ENCODE measurements at places on chromosomes 7 and 10.

- no peak for DNase-seq
These were observed 724.6 kb downstream of the AUTS2 start for GRCh38 chr7:70322856-70323255.

DNA sequence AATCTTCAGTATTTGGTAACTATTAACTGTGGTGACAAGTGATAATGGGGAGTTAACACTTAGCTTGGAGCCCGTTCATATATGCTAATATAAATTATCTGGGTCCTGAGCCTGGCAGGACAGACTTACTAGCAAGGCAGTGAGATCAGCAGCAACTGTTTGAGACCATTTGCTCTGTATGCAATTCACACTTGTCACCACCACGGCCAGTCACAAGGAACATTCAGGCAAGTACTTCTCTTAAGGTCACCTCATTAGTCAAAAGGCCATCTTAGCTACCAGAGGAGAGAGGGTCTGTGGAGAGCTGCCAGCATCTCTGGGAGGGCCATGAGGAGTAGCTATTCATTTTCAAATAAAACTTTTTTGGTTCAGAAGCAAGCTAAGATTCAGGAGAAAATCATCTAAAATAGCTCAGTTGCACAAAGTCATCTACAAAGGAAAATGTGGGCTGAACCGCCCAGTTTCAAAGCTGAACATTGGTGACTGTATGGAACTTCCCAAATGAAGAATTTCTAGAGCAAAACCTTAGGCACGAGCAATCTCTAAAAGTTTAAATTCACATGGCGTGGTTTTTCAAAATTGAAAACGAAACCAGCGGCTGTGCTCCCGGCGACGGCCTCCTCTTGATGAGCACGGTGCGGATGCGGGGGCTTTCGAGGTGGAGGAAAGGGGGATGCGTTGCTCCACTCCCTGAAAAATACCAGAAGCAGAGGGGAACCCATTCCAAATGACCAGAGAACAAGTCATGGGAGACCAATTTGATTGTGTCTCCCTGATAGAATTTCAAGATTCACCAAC, 233.5 kb upstream of the MGMT start:
- DNase-seq: no peak

GRCh38 chr7:5699467-5700384, 81.7 kb downstream of the RNF216 start:
- peak; percentile 87 for DNase-seq

- no peak for DNase-seq
These were observed 1.9 kb downstream of the FGF8 start for GRCh38 chr10:101773923-101774588.

DNA sequence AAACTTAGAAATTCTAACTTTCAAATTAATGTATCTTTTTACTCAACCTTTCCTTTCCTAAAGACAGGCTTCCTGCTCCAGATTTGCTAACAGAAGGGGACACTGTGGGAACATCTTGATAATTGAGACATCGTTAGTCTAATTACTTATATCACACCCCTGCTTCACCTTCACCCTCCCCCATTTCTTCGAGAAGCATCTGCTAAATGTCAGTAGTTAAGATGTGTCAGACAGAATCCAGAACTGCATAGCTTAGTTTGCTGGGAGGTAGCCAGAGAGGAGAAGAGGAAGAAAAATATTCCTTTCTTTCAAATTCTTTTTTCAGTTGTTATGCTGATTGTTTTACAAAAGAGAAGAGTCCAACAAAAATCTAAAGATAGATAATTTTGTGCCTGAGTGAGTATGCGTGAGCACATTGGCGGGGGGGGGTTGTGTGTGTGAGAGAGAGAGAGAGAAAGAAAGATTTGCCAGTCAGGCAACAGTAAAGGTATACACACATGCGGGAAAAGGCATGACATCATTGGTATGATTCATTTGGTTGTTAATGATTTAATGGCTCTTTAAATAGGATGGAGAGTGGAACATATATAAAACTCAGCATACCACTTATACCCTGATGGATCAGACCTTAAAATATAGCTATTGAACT, 192.4 kb downstream of the PTN start:
- no peak for DNase-seq

GRCh38 chr7:50022991-50023390, 70.1 kb downstream of the ZPBP start:
- DNase-seq: no peak

GRCh38 chr7:101676956-101677355, 47.9 kb upstream of the MYL10 start:
- DNase-seq: no peak

GRCh38 chr7:8442814-8443304, 9.4 kb downstream of the NXPH1 start:
- no peak for DNase-seq

- DNase-seq: no peak
These were observed 2.0 kb downstream of the CALY start for GRCh38 chr10:133334503-133335245.

DNA sequence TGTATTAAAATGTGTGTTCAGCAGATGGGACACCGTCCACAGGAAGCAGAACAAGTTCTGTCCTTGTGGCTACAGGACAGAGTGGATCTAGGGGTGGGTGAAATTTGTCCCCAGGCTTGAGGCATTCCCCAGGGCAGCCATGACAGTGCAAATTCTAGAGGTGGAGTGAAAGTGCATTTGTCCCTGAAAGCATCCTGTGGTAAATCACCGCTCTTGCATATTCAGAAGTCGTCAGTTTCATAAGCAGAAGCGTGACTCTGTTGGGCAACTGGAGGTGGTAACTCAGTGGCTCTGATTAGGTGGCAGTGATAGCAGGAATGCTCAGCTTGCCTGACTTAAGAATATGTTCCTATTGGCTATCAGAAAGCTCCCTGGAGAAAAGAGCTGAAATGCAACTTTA, 96.6 kb downstream of the SNX10 start:
- no peak for DNase-seq

- no peak for DNase-seq
These were observed 38.5 kb downstream of the CRTAC1 start for GRCh38 chr10:97991871-97992270.

- no peak for DNase-seq
These were observed 473.5 kb downstream of the AUTS2 start for GRCh38 chr7:70071766-70072165.

DNA sequence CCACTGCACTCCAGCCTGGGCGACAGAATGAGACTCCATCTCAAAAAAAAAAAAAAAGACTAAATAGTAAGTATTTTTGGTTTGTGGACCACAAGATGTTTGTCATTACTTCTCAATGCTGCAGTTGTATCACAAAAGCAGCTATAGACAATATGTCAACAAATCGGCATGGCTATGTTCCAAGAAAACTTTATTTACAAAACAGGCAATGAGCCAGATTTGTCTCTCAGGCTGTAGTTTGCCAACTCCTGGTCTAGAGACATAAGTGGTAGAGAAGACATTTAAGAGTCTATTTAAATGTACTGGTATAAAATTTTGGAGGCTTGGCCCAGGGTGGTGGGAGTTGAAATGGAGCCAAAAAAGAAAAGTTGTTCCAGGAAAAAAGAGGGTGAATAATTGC, 185.8 kb downstream of the SORCS1 start:
- DNase-seq: no peak

- DNase-seq: peak; percentile 26
These were observed 728 bp downstream of the CAV2 start for GRCh38 chr7:116500078-116500853.

DNA sequence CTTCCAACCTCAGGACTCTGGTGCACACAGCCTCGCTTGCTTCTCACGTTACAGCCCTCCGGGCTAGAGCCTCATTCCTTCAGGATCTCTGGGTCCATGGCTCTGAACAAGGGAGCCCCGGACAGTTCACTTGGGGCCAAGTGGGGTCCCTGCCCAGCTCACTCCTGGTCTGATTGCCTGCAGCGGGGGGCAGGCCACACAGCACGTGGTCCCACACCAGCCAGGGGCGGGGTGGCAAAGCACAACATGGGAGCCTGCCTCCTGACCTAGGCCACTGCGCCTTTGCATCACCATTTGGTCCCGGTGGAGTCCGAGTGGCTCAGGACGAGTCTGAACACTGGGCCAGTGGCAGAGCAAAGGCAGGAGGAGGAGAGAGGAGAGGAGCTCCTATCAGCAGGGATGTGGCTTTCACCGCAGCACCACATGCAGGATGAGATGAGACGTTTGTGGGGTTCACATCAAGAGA, 13.4 kb upstream of the CRYGN start:
- DNase-seq: no peak

DNA sequence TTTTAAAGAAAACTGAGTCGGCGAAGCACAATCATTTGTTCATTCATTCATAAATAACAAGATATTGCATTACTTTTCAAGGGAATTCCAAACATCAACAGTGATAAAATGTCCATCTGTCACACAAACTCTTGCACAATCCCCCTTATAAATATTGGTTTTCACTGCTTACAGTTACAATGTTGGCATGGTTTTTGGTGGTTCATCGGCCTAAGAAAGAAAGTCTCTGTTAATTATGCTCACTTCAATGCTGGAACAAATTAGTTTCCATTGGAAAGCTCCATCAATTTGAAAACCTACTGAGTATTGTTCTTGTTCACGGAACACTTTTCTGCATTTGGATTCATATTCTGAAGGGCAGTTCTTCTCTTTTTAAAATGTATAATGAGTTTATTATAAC, 188.5 kb downstream of the JAZF1 start:
- no peak for DNase-seq

GRCh38 chr10:97640868-97641811, 669 bp downstream of the PI4K2A start:
- DNase-seq: peak; percentile 43

DNA sequence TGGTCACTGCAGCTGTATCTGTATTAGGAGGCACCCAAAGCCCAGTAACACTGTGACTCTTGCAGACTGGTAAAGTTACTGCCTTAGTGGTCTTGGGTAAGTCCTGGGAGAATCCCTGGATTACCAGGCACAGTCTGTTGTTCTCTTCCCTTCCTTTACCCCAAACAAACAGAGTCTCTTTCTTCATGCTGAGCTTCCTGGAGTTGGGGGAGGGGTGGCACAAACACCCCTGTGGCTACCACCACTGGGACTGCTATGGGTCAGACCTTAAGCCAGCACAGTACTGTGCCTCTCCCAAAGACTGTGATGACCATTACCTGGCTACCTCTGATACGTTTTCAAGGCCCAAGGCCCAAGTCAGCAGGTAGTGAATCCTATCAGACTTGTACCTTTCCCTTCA, 59.9 kb upstream of the FAM3C start:
- DNase-seq: no peak

GRCh38 chr10:52221923-52222322, 92.2 kb upstream of the DKK1 start:
- no peak for DNase-seq

GRCh38 chr10:124866812-124867211, 65.2 kb downstream of the ABRAXAS2 start:
- no peak for DNase-seq

GRCh38 chr7:41297166-41297565, 405.7 kb downstream of the INHBA start:
- no peak for DNase-seq

DNA sequence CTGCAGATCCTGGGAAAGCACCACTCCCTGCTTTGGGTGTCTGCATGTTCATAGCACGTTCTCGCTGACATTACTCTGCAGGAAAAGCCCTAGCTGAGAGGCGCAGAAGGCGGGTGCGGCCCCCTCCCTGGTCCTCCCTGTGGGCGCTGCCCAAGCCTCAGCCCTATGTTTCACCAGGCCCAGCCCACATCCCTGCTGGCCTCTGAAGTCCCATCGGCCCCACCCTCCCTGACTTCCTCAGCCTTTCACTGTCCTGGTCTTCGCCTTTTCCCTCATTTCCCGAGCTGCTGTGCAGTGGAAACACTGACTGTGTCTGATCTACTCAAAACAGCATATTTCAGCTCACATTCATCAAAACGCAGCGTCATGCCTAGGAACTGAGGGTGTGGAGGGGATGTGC, 36.3 kb upstream of the DIP2C start:
- DNase-seq: no peak

DNA sequence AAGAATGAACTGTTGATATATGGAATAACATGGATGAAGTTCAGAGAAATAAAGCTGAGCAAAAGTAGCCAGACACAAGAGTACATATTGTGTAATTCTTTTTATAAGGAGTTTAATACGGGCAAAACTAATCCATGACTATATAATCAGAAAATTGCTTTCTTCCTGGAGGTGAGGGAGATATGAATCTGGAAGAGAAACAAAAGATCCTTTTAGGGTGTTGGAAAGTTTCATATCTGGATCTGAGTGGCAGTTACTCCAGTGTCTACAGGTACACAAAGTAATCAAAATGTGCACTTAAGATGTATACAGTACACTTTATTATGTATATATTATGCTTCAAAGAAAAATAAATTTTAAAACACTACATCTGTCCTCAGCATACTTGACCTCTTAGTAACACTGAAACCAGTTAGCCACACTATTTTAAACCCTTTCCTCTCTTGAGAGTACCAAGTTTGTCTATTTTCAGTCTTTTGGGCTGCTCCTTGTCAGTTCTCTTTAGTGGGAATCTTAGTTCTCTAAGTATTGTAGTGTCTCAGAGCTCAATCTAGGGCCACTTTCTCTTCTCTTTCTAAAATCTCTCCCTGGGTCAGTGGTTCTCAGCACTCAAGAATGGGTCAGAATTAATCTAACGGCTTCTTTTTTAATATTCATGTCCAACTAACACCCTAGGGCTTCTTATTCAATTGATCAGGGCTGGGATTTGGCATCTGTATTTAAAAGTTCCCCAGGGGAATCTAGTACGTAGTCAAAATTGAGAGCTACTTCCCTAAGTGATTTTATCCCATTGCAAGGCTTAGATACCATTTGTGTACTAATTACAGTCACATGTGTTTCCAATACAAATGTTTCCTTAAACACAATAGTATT, 4.3 kb upstream of the LIPF start:
- no peak for DNase-seq

GRCh38 chr7:55464422-55464821, 99.3 kb downstream of the LANCL2 start:
- DNase-seq: no peak

Measured in CD4-positive, alpha-beta memory T cell (primary cell).